D721Med (cell line): ENCODE measurements at places on chromosomes 16 and 17.

DNA sequence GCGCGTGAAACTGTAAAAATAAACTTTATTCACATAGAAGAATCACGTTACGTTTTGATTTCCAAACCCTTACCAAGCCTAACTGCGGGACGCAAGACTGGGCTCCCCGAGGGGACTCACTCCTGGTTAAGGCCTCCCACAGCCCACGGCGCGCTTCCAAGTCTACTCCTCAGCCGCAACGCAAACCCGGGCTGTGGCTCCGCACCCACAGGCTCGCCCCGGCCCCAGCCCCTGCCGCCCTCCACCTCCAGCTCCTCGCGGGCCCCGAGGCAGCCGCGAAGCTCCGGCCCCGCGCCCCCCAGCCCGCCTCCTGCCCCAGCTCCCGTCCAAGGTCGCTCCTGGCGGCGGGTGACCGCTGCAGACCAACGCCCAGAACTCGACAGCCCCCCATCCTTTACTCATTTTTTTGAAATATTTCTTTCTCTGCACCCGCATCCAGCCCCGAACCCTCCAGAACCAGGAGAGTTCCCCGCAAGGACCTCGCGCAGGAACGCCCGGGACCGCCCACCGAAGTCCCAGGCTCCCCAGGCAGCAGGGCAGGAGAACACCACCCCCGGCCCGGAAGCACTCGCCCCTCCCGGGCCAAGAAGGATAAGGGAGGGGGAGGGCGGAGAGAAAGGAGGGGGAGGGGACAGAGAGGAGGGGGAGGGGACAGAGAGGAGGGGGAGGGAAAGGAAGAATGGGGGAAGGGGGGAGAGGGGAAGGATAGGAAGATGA is 912 bp downstream of the USP22 start:
- peak; percentile 49 for DNase-seq

GRCh38 chr17:34249061-34249460 is 6.0 kb upstream of the CCL2 start:
- no peak for DNase-seq

DNA sequence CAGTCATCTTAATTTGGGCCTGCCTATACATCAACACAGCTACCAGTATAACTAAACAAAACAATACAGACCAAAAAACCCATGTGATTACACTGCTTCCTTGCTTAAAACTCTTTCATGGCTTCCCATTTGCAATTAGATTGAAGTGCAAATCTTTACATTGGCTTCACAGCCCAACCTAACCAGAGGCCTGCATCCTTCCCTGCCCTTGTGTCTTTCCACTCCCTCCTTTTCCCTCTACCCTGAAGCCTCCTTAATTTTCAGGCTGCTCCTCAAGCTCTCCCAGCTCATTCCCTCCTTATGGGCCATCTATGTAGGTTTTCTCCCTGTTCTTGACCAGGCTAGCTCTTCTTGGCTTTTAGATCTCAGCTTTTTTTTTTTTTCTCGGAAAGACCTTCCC is 147.8 kb downstream of the TOX3 start:
- DNase-seq: no peak

DNA sequence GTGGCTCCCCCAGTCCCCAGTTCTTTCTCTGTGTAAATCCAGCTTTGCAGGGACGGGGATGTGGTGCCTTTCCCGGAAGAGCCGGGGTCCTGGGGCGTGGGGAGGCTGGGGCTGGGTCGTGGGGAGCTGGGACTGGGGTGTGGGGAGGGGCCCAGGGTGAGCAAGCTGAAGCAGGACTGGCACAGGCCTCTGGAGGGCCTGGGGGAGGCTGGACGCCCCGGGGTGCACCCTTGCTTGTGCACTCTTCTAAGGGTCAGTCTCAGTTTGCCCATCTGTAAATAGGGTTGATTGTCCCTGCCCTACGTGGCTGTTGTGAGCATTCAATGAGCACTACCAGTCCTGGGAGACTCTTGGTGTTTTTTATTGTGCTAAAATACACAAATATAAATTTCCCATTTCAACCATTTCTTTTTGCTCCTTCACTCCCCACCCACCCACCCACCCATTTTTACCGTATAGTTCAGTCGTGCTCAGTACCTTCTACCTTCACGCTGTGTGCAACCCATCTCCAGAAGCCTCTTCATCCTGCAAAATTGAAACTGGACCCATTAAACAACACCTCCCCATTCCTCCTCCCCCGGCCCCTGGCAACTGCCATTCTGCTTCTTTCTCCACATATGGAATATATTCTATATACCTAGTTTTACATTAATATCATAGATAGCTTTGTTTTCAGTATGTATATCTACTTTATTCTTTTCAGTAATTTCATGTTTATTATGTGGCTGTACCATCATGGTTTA is 7.8 kb upstream of the TBC1D3B start:
- no peak for DNase-seq

GRCh38 chr16:4315186-4316107 is at the start of gene GLIS2:
TSS of gene GLIS2 (plus strand) at chr16:4316067. CDS start at chr16:4332281, 16,214 bp downstream.
- DNase-seq: peak; percentile 87

GRCh38 chr16:56174411-56174810 is 16.9 kb upstream of the GNAO1 start:
- no peak for DNase-seq

DNA sequence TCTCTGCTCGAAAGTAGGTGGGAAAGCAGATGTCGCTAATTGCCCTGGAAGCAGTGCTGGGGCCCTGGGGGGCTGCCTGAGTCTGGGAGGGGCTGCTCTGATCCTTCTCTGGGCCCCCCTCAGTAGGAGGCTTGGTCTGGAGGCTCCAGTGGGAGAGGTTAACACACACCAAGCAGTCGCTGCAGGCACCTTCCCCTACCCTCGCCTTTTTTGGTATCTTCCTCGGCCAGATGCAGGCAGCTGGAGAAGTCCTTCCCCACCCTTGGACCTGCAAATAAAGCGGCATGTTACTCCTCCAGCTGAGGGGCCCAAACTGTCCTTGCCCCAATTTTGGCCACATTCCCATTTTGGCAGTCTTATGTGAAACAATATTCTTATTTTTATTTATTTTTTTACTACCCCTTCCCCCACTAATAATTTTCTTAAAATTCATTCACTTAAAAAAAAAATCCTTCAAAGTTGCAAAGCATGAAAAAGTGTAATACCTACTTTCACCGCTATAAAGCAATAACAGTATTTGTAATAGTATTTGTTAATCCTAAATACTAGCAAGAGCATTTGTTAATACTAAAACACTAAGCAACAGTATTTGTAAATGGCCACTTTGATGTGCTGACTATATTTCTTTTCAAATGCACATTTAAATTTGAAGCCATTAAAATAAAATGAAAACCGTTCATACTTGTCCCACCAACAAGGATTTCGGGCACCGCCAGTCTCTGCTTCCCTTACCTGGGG is 15.0 kb downstream of the C16orf46 start:
- no peak for DNase-seq

- DNase-seq: no peak
Measured at GRCh38 chr17:8436169-8436843, 622 bp downstream of the NDEL1 start.

GRCh38 chr16:87363771-87364455 is 19.7 kb downstream of the FBXO31 start:
- DNase-seq: peak; percentile 39

GRCh38 chr16:30439720-30440348 is 5.8 kb downstream of the SEPHS2 start:
- DNase-seq: no peak

GRCh38 chr17:4747847-4748246 is 8.1 kb upstream of the CXCL16 start:
- no peak for DNase-seq

- DNase-seq: no peak
Measured at GRCh38 chr16:8751481-8752311, 45.7 kb downstream of the TMEM186 start.

DNA sequence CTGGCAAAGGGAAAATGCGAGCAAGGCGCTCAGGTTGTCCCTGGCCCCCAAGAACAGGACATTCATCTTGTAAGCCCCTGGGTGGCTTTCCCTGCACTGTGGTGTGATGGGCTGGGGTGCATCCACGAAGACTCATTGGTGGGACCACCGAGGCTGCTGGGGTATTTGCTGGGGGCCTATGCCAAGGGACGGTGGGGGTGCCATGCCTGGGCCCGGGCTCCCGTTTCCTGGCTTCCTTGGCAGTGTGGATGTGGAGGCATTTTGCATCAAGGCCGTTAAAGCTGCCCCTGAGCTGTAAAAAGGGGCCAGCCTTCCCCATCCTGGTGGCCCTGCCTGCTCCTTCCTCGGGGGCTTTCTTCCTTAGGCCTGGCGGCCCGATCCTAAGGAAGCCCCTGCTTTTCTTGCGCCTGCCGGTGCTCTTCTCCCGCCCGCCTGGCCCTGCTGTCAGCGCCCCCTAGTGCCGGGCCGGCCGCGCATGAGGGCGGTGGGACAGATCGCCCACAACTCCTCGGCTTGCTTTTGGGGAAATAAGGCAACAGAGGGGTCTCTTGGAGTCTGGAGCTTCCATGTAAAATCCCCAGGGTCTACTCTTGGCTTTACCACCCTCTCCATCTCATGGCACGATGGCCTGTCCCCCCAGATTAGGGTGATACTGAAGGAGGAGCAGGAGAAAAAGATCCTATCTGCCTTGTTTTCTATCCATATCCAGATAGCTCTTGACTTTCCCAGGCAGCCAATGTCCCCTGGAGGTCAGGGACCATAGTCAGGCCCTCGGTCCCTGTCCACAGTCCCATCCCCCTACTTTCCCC is 9.8 kb upstream of the TBX2 start:
- DNase-seq: peak; percentile 77

GRCh38 chr17:2123375-2124251 is 68.7 kb downstream of the HIC1 start:
- DNase-seq: no peak

DNA sequence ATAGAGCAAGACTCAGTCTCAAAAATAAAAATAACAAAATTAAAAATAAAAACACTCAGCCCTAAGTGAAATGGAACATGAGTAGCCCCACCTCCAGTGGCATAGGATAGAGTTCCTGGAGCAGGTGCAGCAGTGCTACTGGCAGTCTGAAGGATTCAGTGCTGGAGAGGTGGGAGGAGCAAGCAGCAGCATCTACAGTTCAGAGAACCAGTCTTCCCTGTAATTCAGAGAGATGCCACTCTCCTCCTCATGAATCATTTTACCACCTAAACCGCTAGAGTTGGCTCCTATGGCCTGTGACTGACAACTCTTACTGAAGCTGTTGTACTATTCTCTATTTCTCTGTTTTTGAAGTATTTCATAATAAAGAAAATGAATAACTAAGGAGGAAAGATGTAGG is 56.0 kb upstream of the SMURF2 start:
- DNase-seq: no peak

DNA sequence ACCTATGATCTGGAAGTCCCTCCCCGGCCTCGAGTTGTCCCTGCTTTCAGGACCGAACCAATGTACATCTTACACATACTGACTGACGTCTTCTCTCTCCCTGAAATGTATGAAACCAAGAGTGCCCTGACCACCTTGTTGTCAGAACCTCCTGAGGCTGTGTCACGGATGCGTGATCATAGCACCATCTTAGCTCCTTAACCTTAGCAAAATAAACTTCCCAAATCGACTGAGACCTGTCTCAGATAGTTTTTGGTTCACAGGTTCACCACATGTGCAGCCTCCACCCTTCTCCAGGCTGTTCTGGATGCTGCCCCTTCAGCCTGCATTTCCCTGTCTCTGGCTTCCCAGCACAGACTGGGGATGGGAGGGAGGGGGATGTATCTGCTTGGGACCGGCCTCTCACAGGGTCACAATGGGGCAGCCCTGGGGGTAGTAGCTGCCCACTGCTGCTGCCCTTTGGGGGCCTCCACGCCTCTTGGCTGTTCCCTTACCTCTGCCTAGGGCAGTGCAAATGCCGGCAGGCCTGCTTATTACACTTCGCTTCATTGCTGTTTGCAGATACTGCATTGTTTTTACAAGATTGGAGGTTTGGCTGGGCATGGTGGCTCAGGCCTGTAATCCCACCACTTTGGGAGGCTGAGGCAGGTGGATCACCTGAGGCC is 69.8 kb downstream of the NT5M start:
- no peak for DNase-seq

GRCh38 chr17:73163043-73163442 is 1.8 kb upstream of the SSTR2 start:
- DNase-seq: no peak

DNA sequence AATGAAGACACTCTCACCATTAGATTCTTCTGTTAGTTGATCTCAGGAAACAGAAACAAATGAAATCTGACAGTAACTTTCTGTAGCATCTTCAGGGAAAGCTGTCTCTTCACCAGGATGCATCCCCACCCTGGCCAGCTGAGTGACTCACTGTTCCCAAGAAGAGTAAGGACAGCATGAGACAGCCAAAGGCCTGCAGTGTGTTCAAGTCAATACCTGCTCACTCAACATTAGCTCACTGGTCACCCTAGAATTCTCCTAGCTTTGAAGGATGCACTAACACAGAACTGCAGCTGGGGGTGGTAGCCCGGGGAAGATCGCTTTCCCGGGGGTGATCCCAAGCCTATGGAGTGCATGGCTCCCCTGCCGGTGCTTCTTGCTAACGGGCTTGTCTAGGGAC is 28.2 kb upstream of the CLEC18B start:
- no peak for DNase-seq

DNA sequence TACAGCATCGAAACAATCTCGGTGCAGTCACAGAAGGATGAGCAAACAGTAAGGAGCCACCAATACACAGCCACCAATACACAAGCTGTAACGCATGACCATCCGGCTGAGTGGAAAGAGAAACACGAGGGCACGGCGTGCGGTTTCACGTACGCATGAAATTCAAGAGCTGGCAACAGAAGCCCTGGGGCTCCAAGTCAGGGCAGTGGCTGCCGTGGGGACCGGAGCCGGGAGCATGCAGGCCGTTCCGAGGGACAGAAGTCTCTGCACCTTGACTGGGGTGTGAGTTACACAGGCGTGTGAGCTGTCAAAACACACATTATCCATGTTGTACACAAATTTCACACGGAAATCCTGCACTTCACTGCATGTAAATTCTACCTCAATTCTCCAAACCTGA is 50.6 kb upstream of the METRNL start:
- no peak for DNase-seq

GRCh38 chr17:10290041-10290440 is 82.8 kb downstream of the MYH13 start:
- DNase-seq: no peak

DNA sequence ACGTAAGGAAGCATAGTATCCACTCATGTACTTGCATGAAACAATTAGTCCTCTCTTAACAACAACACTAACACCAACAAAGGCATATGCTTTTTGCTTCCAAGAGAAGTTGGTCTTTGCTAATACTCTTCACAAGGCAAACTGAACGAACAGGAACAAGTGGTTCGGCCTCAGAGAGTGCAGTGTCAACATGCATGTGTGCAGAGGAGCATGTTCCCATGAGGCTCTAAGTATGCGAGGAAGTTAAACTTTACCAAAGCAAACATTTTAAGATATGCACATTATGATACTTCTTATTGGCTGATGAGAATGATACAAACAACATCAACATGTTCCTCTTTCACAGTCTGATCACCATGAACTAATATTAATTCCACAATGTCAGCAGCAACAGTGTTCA is 285.3 kb upstream of the IRX5 start:
- no peak for DNase-seq
